ENCODE measurements at places on chromosomes 13 and 19.

DNA sequence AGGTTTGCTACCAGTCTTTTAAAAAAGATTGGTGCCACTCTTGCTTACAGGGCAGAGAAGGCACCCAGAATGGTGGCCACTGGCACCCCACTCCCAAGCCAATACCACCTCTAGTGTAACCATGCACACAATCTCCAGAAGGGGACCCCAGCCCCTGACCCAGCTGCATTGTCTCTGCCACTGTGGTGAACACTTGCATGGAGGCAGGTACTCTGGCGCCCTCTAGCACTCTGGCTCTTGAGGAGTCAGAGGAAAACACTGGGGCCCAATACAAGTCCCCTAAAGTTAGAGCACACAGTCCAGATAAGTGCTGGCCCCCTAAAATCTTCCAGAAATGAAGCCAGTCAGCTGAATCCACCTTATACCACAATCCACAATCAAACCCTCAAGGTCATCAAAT is 6.0 kb downstream of the ERVV-1 start:
- DNase-seq = peak; percentile 27

DNA sequence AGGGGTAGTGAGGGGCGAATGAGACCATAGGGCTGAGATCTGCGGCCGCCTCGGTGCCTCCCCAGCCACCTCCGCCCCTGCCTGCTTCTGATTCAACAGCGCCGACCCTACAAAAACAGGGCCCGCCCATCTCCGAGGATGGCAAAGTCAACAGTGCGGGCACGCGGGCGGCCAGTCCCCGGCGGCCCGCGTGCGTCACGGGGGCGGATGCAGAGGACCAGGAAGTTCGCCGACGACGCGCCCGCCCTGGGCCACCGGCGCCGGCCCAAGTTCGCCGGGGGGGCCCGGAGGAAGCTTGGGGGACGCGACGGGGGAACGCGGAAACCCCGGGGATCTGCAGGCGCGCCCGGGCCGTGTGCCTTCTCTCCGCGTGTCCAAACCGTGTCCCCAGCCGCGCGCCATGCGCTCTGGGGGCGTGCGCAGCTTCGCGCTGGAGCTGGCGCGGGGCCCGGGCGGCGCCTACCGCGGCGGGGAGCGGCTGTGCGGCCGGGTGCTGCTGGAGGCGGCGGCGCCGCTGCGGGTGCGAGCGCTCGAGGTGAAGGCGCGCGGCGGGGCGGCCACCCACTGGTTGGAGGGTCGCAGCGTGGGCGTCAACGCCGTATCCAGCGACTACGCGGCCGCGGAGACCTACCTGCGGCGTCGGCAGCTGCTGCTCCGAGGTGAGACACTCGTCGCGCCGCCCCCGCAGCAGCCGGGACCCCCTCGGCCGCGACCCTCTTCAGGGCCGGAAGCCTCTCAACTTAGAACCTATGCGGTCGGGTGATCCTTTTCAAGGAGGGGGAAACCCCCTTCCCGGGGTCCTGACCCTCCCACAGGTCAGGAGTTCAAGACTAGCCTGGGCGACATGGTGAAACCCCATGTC is 6.8 kb upstream of the ARRDC2 start:
- peak; percentile 72 for DNase-seq

GRCh38 chr13:102779436-102780159 is 6.0 kb upstream of the TEX30 start:
- no peak for DNase-seq

GRCh38 chr13:52695856-52696255 is 43.2 kb downstream of the SUGT1 start:
- DNase-seq = peak; percentile 93

- no peak for DNase-seq
These were observed 313.3 kb downstream of the DCLK1 start for GRCh38 chr13:35817642-35818607.

GRCh38 chr19:10518444-10519361 is 1.5 kb upstream of the S1PR5 start:
- DNase-seq = no peak

GRCh38 chr13:26873386-26873698 is 112.8 kb upstream of the GPR12 start:
- no peak for DNase-seq

GRCh38 chr13:110442930-110443621 is 118.4 kb downstream of the RAB20 start:
- DNase-seq = no peak

DNA sequence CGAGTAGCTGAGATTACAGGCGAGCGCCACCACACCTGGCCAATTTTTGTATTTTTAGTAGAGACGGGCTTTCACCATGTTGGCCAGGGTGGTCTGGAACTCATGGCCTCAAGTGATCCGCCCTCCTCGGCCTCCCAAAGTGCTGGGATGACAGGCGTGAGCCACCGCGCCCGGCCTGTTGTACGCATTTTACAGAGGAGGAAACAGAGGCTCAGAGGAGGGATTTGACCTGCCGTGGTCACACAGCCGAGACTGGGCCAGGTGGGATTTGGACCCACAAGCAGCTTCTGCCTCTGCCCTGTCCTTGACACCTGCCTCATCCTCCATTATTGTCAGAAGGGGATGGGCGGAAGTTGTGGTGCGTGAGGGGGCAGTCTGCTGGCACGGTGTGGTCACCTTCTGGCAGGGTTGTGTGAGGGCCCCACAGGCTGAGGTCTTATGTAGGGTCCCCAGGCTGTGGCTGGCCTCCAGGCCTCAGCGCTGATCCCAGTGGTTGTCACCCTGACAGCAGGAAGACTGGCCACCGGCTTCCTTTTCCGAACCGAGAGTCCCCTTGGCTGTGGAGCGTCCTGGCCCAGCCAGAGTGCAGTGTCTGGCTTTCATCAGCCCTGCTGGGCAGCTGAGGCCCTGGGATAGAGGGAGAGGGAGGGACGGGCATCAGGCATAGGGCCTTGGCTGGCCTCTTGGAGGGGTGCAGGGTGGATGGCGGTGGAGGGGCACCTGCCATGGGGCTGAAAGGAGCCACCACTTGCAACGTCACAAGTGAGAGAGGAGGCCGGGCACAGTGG is 20.3 kb downstream of the NFIC start:
- no peak for DNase-seq

DNA sequence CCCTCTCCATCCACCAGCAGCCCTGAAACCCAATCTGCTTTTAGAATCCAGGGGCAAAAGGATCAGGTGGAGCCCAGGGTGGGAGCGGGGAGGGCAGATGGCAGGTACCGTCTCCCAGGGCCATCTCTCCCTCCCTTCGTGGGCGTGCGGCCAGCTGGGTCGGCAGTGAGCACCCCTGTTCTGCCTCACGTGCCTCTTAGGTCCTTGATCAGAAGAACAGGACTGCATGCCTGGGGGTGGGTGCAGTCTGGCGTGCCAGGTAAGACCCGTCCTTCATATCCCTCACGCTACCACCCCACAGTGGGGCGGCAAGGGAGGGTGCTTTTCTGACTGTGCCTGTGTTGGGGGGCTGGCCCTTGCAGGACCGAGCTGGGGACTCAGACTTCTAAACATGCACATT is 2.0 kb downstream of the SLC8A2 start:
- no peak for DNase-seq

GRCh38 chr13:37791699-37792098 is 77.9 kb downstream of the TRPC4 start:
- no peak for DNase-seq

- no peak for DNase-seq
These were observed 170.6 kb downstream of the ZIC5 start for GRCh38 chr13:99800951-99801350.

DNA sequence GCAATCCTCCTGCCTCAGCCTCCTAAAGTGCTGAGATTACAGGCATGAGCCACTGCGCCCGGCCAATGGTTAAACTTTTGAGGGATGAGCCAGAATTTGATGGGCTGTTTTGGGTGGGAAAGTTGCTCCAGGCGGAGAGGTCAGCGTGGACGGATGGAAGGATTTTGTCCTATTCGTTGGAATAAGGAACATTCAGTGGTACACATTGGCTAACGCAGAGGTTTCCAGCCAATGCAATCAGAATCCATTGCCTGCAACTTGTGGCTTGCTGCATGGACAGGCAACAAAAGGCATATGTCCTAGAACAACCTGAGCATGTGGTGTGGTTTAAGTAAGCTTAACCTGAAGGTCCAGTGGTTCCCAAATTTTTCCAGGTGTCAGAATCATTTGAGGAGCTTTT is 35.5 kb upstream of the C1QTNF9 start:
- DNase-seq = no peak

DNA sequence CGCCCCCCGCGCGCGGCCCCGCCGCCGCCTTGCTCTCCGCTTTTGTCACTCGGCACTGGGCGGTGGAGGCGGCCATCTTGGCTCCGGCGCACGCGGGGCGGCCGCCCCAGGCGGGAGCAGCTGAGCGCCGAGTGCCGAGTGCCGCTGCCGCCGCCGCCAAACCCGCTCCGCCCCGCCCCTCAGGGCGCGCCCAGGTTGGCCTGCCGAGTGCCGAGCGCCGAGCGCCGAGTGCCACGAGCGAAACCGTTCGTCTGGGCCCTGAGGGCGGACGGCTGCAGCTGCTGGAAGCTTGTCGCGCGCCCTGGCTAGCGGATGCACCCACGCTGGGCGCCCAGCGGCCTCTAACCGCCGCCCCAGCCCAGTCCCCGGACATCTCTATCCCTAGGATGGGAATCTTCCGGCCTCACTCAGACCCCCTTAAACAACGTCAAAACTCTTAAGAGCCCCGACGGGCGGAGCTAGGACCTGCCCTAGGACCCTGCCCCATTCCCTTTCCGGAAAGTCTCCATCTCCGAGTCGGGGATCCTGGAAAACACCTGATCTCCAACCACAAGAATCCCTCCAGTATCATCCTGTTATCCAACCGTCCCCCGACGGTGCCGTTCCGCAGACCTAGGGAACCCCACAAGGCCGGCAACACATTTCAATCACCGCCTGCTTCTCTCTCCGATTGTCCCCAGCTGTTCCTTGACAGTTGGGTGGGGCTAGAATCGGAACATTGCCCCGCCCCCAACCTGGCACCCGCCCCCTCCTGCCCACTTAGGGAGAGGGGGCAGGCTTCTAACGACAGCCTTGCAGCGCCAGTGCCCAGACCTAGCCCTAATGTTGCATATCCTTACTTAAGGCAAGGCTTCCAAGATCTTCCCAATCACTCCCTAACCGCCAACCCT is 14.1 kb upstream of the AKAP8L start:
- DNase-seq = peak; percentile 82

GRCh38 chr19:19559931-19560330 is 21.9 kb downstream of the CILP2 start:
- DNase-seq = no peak

DNA sequence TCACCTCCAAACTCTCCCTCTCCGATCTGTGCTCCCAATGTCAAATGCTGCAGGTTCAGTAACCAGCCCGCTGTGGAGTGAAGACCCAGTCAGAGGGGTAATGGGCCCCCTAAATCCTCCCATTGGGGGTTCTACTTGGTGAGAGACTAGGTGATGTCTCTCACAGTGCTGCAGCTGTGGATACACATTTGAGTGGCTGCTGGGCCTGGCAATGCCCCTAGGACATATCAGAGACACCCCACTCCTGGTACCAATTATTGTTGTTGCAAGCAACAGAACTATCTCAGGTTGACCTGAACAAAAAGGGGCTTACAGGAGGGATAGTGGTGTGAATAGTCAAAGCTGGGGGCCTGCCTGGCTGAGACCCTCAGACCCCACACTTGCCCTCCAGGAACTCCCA is 4.6 kb downstream of the MATK start:
- no peak for DNase-seq

GRCh38 chr19:2167896-2168618 is 4.3 kb downstream of the DOT1L start:
- peak; percentile 90 for DNase-seq

DNA sequence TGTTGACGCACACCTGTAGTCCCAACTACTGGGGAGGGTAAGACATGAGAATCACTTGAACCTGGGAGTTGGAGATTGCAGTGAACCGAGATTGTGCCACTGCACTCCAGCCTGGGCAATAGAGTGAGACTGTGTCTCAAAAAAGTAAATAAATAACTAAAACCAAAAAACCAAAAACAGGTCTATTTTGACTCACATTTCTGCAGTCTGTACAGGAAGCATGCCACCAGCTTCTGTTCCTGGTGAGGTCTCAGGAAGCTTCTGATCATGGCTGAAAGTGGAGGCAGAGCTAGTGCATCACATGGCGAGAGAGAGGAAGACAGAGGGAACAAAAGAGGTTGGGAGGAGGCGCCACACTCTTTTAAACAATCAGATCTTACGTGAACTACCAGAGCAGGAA is 142.5 kb downstream of the ITGBL1 start:
- no peak for DNase-seq

DNA sequence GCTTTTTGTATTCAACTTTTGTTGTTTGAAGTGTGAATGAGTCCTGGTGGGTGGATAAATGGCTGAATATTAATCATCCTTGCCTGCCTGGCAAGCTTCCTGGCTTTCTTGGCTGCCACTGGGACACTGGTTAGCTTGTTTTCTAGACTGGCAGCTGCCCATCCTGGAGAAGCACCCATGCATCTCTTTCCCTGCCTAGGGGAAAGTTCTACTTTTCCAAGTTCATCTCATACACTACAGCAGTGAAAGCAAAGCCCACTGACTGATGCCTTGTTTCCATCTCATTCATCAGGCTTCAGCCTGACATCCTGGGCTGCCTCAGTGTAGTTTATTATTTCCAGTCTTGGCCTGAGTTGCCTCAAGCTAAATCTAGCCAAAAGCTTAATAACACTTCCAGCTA is 244.8 kb downstream of the PCDH20 start:
- DNase-seq = no peak

- DNase-seq = no peak
These were observed 744.8 kb downstream of the PCDH17 start for GRCh38 chr13:58376349-58376748.
